Stimulated activated CD4-positive, alpha-beta T cell treated with anti-CD3 and anti-CD28 coated beads, Interleukin-1b, Interleukin-23, amount 100 ng/mL, for 1 hour (primary cell): ENCODE measurements at places on chromosomes 3 and 15.

DNA sequence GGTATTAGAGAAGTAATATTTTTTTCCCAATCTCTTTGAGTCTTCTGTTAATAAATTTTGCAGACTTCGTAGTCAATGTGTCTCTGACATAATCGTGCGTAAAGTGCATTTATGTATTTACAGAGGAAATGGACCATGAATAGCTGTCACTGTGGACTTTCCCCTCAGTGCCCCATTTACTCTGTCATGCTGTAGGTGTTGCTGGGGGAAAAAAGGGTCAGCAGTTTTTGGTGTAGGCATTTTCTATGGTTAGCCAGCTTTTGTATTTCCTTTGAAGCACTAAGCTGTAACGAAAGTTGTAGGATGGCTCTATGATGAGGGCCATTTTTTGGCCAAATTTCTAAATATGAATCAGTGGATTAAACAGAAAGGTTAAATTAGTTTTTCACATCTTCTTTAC lies 598.4 kb downstream of the FGF12 start:
- DNase-seq: no peak

- DNase-seq: no peak
Observed at GRCh38 chr3:150114873-150115540, 144.3 kb upstream of the PFN2 start.

DNA sequence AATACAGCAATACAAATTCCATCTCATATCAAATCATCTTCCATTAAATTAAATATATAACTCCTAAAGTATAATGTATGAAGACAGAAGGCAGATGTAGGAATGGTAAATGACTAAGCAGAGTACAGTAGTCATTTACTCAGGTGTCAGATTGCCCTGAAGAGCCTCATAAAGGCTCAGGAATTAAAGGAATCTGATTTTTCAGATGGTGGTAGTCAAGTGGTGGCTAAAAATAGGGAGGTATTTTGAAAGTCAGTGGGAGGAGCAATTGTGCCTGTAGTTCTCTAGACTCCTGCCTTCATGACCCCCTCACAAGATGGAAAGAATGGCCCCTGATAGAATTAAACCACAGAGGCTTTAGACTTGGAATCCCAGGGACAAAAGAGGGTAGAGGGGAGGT lies 142.7 kb upstream of the SYNPR start:
- no peak for DNase-seq

GRCh38 chr3:53502737-53503136 lies 8.3 kb downstream of the CACNA1D start:
- no peak for DNase-seq

DNA sequence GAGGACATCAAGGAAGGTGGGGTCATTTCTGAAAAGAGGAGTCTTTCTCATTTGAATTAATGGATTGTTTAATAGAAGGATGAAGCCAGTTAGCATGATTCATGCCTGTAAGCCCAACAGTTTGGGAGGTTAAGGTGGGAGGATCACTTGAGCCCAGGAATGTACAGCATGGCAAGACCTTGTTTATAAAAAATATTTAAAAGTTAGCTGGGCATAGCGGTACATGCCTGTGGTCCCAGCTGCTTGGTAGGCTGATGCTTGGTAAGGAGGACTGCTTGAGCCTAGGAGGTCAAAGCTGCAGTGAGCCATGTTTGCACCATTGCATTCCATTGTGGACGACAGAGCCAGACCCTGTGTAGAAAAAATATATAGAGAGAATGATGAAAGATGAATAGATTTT lies 165.5 kb downstream of the ALCAM start:
- no peak for DNase-seq
